Cerebellar nuclear complex (tissue), 1 donor: ENCODE measurements at places on chromosomes 1 and 21.

- no peak for DNase-seq
Measured at GRCh38 chr1:198749279-198749678, 110.4 kb downstream of the PTPRC start.

DNA sequence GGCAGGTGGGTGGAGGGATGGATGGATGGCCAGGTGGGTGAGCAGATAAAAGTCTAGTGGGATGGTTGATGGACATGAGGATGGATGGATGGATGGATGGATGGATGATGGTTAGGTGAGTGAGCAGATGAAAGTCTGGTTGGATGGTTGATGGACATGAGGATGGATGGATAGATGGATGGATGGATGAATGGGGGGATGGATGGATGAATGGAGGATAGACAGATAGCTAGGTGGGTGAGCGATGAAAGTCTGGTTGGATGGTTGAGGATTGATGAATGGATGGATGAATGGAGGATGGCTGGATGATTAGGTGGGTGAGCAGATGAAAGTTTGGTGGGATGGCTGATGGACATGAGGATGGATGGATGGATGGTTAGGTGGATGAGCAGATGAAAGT is 9.0 kb upstream of the ARHGEF19 start:
- no peak for DNase-seq

DNA sequence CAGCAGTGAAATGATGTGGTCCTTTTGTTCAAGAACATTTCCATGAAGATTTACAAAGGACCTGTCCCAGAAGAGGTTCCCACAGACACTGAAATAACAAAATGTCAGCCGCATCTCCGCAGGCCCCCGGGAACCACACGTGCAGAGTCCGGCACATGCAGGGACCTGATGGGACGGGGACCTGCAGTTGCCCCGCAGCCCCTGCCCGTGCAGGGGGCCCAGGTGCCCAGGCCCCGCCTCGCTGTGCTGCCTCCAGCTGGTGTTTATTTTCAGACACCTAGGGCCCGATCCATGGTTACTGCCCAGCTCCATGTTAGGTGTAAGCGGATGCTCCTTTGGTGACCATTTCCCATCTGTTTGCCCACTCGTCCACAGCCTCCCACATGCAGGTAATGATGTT is 149.3 kb upstream of the ARHGEF16 start:
- no peak for DNase-seq

- DNase-seq, result no peak
Measured at GRCh38 chr21:17101696-17102095, 411.1 kb upstream of the CXADR start.

DNA sequence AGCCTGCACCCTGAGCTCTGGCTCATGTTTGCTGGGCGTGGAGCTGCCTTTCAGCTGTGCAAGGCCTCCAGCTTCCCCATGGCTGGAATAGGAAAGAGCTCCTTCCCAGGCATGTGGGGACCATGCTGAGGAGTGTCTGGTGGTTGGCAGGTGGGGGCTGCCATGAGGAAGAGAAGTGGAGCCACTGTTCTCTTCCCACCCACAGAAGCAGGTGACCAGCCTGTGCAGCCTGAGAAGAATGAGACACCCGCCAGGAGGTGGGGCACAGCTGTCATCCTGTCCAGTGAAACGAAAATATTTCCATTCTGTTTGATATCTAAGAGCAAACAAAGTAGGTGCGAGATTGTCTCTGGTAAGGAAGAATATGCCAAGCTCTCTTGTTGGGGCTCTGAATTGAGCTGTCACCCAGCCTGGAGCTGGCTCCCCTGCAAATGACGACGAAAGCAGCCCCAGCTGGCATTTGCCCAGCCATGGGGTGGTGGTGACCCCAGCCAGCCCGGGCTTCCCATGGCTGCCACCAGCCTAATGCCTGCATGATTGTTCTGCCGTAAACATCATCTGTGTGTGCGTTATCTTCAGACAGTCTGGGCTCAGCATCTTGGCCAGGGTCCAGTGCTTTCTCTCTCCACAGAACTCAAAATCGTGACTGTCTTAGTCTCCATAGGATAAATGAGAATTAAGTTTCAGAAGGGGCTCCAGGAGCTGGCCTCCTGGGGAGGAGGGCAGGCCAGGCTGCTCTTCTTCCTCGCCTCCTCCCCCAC is 429.8 kb upstream of the VAMP3 start:
- DNase-seq, result no peak

- no peak for DNase-seq
Measured at GRCh38 chr1:50877641-50878040, 82.4 kb downstream of the FAF1 start.

DNA sequence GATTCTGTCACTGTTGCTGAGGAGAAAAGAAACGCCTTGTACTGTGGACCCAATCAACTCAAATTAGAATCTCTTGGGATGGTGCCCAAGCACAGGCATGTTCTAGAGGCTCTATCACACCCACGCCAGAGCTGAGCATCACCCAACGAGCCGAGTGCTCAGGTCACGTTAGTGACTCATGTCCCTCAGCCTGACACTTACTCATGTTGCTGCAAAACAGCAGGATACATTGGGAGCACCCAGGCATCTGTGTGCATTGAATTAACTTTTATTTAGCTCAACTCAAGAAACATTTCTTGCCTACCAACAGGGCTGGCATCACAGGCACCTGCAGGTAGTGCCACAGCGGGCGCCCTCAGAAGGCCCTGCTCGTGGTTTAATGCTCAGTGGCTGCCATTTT is 149.8 kb downstream of the ETS2 start:
- DNase-seq, result no peak

DNA sequence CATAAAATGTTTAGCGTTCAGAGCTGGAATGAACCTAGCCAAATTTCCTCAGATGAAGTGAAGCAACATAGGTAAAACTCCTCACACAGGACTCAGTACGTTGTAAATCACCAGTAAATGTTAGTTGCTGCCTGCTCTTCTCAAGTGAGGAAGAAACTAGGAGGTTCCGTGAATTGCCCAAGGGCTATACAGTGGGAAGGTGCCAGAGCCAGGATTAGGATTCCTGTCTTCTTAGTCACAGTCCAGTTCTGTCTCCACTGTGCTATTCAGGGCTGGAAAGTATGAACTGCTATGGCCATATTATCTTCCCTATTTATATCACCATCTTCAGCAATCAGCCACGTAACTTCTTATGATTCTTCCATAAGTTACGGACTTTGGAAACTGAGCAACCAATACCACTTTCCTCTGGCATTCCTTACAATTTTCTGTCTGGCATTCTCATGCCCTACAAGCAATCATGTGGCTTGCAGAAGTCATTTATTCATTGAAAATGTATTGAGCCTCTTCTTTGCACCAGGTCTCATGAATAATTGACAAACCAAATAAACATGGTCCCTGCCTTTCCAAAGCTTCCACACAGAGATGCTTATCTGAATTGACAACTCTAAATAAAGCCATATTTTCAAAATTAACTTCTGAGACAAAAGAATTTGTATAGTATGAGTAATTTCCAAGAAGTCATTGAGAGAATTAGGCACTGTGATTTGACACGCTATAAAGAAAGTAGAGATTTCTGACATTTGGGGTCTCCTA is 271.6 kb upstream of the SGIP1 start:
- no peak for DNase-seq

GRCh38 chr1:109383087-109383779 is 14.5 kb downstream of the SORT1 start:
- DNase-seq, result no peak

GRCh38 chr1:176566004-176566975 is 103.3 kb downstream of the PAPPA2 start:
- DNase-seq, result no peak

DNA sequence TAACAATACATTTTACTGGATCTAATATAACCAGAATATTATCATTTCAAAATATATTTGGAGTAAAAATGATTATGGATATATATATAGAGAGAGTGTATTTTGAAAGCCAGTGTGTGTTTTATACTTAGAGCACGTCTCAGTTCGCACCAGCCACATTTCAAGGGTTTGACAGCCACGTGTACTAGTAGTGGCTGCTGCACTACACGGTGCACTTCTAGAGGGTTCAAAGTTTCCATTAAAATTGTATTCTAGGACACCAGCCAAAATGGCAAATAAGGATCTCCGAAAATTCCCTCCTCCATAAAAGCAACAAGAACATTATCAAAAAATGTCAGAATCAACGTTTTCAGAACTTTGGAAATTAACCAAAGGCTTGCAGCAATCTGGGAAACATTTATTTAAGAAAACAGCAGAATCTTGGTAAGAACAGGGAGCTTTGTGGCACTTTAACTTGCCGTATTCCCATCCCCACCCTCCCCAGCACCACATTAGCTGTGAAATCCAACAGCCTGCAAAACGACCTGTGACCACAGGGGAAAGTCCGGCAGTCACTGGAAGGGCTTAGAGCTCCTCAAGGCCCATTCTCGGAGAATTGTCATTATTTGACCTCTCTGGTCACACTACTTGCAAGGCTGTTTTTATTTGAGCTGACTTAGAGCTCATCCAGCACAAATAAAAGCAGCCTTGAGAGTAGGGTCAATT is 33.5 kb upstream of the MRPS6 start:
- no peak for DNase-seq

- no peak for DNase-seq
Measured at GRCh38 chr1:223223091-223223995, 80.3 kb upstream of the TLR5 start.

DNA sequence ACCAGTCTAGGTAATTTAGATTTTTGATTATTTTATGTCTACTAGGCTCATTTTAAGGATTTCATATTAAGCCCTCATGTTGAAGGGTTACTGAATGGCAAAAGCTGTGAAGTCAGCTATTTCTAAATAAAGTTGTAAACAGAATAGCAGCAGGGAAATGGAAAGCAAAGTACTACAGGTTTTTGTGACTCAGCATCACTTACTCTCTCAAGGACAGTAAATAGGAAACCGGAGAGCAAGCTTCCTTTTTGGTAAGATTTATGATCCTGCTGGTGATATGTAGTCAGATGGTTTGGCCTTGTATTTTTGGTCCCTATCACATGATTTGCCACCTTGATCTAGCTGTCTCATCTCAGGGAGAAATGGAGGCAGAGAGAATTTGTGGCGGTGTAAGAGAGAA is 226.0 kb downstream of the RPS6KC1 start:
- DNase-seq, result no peak

- DNase-seq, result no peak
Measured at GRCh38 chr21:39523399-39523798, 71.6 kb downstream of the SH3BGR start.

DNA sequence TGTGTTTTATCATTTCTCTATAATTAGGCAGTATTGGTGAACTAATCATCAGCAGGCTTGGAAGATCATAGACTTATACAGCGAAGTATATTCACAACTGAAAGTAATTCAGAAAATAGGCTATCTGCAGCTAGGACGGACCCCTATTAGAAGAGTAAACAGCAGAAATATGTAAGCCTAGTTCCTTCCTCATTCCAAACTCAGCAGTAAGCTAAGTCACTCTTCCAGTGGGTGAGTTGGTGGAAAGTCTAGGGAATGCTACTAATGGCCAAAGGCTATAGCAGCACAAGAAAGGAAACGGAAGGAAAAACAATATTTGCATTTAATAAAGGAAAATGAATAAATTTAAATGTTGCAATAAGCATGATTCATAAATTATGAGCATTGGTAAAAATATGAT is 918.1 kb upstream of the TMPRSS15 start:
- DNase-seq, result no peak

- DNase-seq, result no peak
Measured at GRCh38 chr21:30340714-30341573, 3.5 kb upstream of the KRTAP27-1 start.

- no peak for DNase-seq
Measured at GRCh38 chr1:20063861-20064292, 6.1 kb upstream of the PLA2G5 start.

DNA sequence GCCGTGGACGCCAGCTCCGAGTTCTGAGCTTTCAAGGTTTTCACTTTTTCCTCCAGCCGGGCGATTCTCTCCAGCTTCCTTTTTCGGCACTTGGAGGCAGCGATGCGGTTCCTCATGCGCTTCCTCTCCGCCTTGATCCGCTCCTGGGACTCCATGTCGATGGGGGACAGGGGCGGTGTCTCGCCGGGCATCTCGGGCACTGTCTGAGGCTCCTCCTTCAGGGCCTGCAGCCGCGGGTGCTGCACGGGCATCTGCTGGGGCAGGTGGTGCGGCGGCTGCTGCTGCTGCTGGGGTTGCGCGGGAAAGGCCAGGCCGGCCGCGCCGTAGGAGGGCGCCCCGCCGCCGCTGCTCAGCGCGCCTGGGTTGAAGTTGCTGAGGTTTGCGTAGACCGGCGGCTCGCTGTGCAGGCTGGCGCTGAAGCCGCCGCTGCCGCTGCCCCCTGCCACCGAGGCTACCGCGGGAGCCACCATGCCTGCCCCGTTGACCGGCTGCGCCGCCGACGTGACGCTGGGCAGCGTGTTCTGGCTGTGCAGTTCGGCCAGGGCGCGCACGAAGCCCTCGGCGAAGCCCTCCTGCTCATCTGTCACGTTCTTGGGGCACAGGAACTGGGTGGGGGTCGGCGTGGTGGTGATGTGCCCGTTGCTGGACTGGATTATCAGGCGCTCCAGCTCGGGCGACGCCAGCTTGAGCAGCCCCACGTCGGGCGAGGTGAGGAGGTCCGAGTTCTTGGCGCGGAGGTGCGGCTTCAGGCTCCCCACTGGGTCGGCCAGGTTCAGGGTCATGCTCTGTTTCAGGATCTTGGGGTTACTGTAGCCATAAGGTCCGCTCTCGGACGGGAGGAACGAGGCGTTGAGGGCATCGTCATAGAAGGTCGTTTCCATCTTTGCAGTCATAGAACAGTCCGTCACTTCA is 1.4 kb downstream of the JUN start:
- DNase-seq, result no peak

GRCh38 chr1:227234998-227235405 is 83.3 kb downstream of the CDC42BPA start:
- DNase-seq, result no peak

DNA sequence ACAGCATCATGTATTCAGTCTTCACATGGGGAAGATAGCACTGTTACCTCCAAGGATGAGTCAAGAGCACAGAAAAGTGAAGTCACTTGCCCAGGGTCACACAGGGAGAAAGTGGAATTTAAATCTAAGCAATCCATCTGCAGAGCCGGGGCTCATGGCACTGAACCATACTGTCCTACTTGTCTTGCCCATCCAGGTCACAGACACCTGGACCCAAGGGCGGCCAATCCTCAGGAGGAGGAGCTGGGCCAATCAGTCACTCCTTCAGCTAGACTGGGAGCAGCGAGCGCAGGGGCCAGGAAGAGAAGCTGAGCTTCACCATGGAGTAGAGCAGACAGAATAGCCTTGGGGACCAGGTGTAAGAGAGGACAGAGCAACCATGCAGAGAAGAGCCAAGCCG is 9.2 kb upstream of the GJB5 start:
- no peak for DNase-seq
